ENCODE measurements at places on chromosomes 3 and 15. TPM values are rescaled to one million over a fixed set of nuclear protein-coding genes. Genes with fewer than 3 reads are reported as not detected.

The ANKDD1A gene
- 11.1 TPM for polyA plus RNA-seq

The KLHL40 gene
- 3.2 TPM for polyA plus RNA-seq

The PLA2G4D gene
- polyA plus RNA-seq = 0.11 TPM

The SLC2A2 gene
- 0.12 TPM for polyA plus RNA-seq

The CIDEC gene
- 2.9 TPM for polyA plus RNA-seq

The C3orf20 gene
- polyA plus RNA-seq = 16.5 TPM

The MESP2 gene
- 1.3 TPM for polyA plus RNA-seq

DNA sequence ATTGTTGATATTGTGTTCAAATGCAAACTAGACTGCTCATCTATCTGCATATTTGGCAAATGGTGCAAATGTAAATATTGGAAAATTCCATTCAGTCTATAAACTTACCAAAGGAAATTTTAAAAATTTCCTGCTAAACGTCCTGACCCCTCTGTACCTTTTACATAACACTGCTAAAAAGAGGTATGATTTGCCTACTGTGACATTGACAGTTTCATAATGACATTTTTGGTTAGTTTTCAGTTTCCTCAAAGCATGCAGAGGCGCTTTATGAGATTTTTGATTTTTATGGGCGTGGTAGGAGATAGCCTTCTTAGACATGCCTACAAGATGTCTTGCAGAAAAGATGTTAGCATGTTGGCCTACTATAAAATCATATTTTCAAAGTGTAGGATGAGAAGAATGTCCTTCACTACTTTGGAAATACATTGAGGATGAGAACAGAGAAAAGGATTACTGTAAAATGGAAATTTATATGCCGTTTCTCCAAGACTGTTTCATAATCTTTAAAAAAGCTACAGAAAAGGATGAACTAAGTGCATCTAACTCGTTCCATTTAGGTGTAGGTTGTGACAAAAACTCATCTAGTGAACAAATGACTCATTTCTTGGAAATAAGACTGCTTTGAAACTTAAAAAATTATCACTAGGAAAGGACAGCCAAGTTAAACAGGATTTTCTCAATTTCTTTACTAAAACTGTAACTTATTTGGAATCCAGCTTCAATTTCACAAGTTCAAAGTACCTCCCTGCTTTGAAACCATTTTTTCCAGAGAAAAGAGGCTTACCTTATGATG, 14.5 kb upstream of the ISLR start:
- no peak for DNase-seq

DNA sequence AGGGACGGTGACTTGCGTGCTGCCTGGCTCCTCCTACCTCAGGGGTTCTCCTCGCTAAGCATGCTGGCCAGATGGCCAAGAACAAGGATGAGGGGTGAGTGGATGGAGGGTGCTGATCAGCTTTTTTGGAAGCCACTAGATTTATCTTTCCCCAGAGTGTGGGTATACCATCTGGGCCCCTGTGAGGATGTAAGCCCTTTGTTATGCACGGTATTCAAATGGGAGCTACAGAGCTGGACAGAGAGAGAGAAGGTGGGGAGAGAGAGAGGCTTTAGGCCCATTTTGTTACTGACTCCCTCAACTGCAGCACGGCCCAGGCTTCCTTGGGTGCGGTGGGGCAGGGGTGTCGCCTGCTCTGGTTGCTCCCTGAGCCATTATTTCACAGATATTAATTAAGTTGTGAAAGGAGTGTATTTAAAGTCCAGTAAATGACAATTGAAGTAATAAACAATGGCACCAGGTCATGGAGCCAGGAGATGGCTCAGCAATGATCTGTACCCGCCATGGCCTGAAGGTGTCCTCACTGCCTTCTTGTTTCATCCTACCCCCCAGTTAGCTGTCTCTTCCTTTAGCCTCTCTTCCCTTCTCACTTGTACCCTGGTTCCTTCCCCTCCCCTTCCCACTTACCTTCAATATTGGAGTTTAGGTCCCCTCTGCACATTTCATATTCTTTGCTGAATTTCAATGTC, 158.0 kb downstream of the CLSTN2 start:
- DNase-seq = no peak

- DNase-seq = no peak
These were observed 23.2 kb downstream of the LIPC start for GRCh38 chr15:58454950-58455401.

- DNase-seq = no peak
These were observed 995 bp downstream of the CHST14 start for GRCh38 chr15:40471808-40472150.

- DNase-seq = no peak
These were observed 69.4 kb downstream of the SLCO3A1 start for GRCh38 chr15:91922646-91923547.

- no peak for DNase-seq
These were observed 420.6 kb downstream of the SHQ1 start for GRCh38 chr3:72427624-72428023.

DNA sequence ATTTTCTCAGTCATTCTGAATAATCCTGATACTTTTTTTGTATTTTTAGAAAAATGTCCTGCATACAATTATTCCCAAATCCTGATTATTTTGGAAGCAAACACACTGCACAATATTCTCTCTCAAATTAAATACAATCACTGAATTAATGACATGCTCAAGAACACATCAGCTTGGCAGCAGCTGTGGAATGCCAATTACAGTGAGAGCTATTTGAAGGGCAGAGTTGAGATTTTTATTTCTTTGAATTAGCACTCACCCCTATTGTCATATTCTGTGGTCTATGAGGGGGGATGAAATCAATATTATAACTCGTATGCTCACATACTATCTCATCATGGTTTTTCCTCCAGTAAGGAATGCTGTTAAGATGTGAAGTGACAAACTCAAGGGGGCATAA, 312.2 kb downstream of the CNTN3 start:
- no peak for DNase-seq

DNA sequence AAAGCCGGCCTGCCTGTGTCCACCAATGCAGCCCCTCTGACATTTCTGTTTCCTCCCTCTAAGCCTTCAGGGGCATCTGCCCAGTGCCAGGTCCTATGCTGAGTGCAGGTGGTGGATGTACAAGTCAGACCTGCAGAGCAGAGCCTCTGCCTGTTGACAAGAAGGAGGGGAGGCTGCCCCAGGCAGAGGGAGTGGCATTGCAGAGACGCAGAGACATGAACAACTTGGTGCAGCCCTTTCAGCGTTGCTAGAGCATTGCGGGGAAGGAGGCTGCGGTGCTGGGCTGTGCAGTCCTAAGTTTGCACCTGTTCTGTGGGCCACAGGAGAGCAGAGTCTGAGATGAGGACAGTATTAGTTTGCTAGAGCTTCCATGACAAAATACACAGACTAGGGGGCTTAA, 65.2 kb downstream of the LSM3 start:
- DNase-seq = no peak

- peak; percentile 67 for DNase-seq
These were observed 6.0 kb downstream of the CCDC12 start for GRCh38 chr3:46970391-46971091.

DNA sequence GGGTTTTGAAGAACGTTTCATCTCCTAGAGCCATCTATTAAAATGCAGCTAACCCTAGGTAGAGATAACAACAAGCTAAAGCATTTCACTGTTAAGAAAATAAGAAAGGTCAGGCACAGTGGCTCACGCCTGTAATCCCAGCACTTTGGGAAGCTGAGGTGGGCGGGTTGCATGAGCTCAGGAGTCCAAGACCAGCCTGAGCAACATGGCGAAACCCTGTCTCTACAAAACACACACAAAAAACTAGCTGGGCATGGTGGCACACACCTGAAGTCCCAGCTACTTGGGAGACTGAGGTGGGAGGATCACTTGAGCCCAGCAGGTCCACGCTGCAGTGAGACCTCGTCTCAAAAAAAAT, 5.4 kb upstream of the TBC1D5 start:
- DNase-seq = no peak

DNA sequence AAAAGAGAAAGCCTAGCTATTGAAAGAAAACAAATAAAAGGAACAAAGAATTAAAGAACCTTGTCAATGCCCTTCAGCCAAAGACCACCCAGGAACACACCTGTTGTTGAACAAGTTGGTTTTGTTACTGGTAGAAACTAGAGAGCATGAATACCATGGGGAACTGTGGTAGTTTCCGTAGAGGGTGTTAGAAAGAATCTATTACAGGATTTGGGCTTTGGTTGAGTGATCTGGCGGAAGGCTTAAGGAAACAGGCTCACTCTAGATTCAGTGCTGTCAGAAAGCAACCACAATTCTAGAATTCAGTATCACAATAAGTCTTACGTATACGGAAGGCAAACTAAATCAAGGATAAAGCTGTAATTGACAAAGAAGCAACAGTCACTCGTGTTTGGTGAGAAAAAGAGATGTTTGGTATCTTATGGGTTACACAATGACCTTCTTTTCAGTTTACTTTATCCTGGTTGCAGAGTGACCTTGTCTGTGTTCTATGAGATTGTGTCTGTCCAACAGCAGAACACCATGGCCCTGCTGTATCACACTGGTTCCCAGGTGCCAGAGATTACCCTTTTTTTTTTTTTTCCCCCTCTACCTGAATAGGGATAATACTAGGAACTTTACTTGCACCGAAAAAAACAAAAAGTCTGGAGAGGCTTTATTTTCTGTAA, 265.9 kb downstream of the SHQ1 start:
- DNase-seq = no peak

Measured in testis (tissue), 5 donors.